Brain pericyte (primary cell): ENCODE measurements at places on chromosomes 4 and X.

DNA sequence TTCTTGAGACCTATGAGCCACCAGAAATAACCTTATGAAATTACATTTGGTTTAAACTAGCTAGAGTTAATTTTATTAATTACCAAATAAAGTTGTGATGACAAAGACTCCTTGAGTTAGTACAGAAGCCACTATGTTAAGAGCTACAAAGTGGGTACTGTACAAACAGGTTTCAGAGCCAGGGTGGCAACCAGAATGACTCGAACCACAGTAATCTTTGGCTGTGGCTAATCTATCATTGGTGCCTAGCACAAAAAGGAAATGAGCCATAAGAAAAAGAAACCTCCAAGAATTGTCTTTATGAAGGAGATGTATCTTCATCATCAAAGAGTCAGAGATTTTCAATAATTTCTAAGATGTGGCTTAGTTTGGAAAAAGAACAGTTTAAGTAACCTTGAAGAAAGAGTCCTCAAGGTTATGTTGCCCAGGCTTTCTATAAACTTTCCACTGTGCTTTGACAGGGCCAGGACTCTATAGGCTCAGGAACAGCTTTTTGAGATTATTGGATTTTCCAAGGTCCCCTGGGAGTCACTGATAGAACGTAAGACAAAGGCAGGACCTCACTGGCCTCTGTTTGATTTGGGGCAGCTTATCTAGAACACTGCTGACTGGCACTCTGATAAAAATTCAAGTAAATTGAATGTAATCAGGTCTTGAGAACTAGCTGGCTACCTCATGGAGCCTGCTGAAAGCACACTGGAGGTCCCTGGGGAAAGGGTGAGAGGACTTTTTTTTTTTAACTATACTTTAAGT, 777.7 kb downstream of the STIM2 start:
- no peak for DNase-seq

GRCh38 chr4:71765350-71765749, 18.5 kb downstream of the GC start:
- no peak for DNase-seq

GRCh38 chr4:155032521-155033229, 175.8 kb upstream of the NPY2R start:
- no peak for DNase-seq

GRCh38 chr4:173410079-173410478, 11.2 kb upstream of the SCRG1 start:
- no peak for DNase-seq

DNA sequence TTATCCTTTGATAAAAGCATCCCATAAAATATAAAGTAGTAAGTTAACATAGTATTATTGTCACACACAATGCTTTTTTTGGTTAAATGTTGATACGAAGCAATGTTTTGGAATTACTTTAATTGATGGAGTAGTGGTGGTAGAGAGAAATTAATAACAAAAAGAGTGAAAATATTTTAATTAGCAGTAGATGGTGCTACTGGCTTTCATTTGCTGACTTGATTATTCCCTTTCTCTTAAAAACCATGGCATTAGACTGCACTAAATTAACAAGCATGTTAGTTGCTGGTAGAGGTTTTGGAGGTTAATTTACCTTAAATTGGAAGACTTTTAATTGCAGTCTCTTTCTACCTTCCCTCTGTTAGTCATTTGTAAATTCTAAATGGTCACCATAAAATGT, 8.9 kb upstream of the DCK start:
- DNase-seq, result no peak

GRCh38 chr4:22884157-22884556, 191.4 kb downstream of the GBA3 start:
- no peak for DNase-seq

DNA sequence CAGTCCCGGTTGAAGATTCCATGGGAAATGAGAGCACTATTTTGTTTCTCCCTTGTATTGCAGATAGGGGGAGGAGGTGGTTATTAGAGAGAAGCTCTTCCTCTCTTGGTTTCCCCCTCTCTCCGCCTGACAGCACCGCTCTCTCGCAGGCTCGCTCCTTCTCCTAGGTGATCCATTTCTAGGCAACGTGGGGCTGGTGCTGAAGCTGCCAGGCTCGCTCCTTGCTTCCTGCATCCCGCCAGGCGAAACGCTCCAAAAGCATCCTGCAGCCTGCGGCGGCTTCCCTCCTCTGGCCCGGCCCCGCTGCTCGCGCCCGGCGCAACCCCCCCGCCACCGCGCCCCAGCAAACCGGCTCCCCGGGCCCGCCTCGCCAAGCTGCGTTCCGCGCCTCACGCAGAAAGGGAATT, at the start of gene GRID2:
Gene GRID2, plus strand, starts transcription at position 346 of the 407 bp plus-strand sequence.
- DNase-seq, result no peak

GRCh38 chr4:1583051-1583785, 100.9 kb downstream of the FAM53A start:
- no peak for DNase-seq

GRCh38 chrX:139008185-139008584, 296.7 kb upstream of the FGF13 start:
- no peak for DNase-seq

DNA sequence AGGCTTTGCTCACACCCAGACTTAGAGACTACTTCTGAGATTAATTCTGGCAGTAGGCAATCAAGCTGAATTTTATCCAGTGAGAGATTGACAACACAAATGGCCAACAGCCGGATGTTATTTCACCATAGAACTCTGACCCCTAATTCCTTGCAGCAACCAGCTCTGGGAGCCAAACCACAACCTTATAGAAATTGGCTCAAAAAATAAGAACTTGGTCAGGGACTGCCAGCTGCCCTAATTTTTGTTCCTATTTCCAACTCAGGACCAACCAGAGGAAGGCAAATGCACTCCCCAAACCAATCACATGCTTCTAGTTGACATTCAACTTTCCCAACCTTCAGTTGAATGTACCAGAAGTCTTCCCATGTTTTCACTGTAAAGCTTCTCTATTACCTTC, 269.7 kb downstream of the HS3ST1 start:
- DNase-seq, result no peak

DNA sequence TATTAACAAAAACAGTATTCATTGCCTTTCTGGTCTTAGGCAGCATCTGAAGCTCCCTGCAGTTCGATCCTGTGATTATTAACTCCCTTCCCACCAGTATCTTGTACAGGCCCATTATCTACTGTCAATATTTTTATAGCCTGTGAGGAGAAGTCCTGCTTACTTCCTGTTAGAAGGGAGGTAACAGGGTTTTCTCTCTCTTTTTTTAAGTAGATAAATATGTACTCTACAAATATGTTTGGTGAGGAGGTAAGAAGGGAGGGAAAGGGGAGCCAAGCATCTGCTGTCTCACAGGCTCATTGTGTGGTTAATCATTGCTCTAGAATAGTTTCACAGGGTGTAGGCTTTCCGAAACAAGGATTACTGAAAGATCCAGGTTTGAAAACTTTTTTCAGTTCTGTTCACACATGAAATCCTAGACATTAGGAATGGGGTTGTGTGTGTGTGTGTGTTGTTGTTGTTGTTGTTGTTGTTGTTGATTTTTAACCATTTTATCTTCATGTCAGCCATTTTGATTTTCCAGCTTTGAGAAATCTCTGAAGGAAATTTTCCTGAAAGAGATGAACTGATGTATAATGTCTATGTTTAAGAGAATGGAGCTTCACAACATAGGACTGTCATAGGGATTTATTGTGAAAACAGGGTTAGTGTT, 14.2 kb downstream of the ATOH1 start:
- DNase-seq, result no peak

DNA sequence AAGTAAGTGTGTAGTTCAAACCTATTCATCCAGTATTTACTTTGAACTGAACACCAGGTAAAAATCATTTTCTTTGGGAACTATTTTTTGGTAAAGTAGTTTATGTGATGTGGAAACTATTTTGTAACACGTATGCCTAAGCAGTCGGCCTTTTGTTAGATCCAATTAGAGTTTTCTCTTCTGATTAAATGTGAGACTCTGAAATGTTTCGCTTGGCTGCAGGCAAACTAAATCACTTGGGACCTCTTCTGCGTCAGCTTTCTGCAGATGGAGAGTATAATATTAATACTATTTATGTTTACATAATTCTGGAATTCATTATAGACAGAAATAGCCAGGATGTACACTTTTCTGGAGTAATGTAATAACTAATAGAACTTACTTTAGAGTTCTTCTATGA, 46.9 kb downstream of the BMPR1B start:
- DNase-seq, result no peak

DNA sequence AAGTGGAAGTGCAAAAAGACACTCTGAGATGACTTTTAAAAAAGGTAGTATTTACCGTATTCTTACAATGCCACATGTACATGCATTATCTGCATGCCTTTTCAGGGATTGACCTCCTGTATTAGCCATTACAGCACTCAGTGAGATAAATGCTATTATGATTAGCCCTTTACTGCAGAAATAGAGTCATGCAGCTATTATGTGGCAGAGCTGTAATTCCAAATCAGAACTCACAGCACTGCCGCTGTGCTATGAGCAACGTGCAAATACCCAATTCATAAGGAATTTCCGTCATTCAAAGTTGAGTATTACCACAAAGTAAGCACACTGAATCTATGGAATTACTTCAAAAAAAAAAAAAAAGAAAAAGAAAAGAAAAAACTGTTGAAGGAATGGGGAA, 92.1 kb upstream of the SMAD1 start:
- no peak for DNase-seq

GRCh38 chr4:8200302-8200975, 1.3 kb downstream of the SH3TC1 start:
- DNase-seq, result no peak

GRCh38 chrX:14027036-14027435, 2.7 kb downstream of the GEMIN8 start:
- no peak for DNase-seq

GRCh38 chr4:71694961-71695360, 88.9 kb downstream of the GC start:
- DNase-seq, result no peak

GRCh38 chrX:153739754-153740486, 15.3 kb downstream of the ABCD1 start:
- DNase-seq, result no peak

- no peak for DNase-seq
These were observed 116.2 kb upstream of the TLL1 start for GRCh38 chr4:165756836-165757235.

- DNase-seq, result no peak
These were observed 174.3 kb upstream of the POU3F4 start for GRCh38 chrX:83333813-83334212.

GRCh38 chr4:44145868-44146267, 302.7 kb downstream of the KCTD8 start:
- DNase-seq, result no peak

GRCh38 chr4:90689739-90690138, 562.5 kb downstream of the CCSER1 start:
- no peak for DNase-seq

DNA sequence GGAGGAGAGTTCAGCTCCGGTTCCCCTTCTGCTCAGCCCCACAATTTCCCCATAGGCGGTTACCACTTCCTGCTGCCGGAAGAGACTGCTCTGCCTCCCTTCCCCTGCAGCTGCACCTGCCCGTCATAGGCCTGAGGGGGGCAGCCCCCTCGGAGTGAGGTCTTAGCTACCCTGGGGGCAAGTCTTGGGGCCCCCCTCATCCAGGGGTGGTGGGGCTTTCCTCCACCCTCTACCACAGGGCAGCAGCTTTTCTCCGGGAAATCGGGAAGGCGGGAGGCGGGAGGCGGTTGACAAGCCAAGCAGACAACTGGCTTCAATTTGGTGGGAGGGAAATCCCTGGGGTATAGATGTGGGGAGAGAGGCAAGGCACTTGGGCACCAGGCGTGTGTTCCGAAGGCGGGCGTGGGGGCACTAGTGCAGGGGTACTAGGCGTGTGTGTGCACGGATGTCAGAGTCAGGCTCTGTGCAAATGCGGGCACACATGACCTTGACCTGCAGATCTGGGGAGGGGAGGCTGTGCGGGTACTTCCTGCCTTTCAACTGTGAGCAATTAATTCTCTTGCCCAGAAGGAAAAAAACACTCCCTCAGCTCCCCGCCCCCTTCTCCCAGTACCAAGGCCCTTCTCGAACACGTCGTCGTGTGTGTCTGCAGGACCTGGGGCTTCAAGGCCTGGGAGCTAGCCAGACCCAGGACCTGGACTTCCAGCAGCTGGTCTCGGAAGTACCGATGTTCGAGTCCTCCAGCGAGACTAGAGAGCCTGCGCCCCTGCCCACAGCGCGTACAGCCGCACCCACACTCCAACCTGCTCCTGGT, 1.0 kb upstream of the ARHGAP4 start:
- DNase-seq, result no peak

- no peak for DNase-seq
These were observed 30.3 kb upstream of the CLDN24 start for GRCh38 chr4:183352546-183352945.

DNA sequence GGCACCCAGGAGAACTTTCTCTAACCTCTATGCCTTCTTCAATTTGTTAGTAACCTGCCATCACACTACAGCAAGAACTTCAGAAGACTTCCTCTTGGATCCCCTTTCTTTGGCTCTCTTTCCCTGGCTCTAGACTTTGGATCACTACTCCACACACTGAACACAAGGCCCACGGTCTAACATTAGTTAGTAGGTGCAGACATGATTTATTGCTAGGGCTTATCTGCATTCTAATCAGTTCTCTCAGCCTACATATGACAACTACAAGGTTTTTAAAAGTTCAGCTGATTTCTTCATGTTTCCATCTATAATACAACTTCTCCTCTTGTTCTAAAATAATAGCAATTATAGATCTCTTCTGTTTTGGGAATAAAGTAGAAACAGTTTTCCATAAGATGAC, 209.1 kb upstream of the ANXA10 start:
- DNase-seq, result no peak

DNA sequence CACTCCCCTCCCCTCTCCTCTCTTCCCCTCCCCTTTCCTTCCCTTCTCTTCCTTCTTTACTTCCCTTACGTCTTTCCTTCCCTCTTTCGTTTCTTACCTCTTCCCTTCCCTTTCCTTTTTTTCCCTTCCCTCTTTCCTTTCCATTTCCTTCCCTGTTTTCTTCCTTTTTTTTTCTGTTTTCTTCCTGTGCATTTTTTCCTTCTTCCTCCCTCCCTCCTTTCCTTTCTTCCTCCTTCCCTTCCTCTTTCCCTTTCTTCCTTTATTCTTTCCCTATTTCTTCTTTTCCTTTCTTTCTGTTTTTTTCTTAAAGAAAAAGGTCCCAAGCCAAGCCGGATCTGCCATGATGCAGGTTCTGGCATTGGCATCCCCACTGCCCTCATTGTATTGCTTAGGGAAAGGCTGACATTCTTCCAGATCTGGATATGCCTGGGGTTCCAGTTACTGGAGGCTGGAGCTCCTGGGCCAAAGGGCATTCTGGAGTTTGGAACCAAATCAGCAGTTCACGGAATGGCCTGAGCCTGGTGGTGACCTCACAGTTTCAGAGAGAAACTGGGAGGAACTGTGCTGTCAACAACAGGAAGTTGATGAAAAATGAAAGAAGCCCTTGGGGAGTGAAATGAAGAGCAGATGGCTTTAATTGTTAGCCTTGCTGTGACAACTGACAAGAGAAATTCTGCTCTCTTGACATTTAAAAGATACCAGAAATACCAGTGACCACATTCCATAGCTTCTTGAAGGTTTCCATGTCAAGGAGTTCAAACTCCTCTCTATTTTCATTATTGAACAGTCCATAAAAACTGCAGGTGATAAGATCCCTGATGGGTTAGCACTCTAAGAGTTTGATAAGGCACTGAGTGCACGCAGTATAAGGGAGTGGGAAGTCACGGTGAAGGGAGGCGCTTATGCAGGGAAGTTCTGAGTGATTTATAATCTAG, 622.1 kb downstream of the SPRY1 start:
- no peak for DNase-seq

GRCh38 chr4:99166544-99166943, 22.4 kb upstream of the ADH4 start:
- no peak for DNase-seq

- DNase-seq, result no peak
These were observed 1920.6 kb downstream of the ARAP2 start for GRCh38 chr4:34323549-34324320.

GRCh38 chr4:3677748-3678070, 88.5 kb upstream of the ADRA2C start:
- DNase-seq, result no peak
